ENCODE measurements at places on chromosomes 5 and 9. TPM values are rescaled to one million over a fixed set of nuclear protein-coding genes. Genes with fewer than 3 reads are reported as not detected.

DNA sequence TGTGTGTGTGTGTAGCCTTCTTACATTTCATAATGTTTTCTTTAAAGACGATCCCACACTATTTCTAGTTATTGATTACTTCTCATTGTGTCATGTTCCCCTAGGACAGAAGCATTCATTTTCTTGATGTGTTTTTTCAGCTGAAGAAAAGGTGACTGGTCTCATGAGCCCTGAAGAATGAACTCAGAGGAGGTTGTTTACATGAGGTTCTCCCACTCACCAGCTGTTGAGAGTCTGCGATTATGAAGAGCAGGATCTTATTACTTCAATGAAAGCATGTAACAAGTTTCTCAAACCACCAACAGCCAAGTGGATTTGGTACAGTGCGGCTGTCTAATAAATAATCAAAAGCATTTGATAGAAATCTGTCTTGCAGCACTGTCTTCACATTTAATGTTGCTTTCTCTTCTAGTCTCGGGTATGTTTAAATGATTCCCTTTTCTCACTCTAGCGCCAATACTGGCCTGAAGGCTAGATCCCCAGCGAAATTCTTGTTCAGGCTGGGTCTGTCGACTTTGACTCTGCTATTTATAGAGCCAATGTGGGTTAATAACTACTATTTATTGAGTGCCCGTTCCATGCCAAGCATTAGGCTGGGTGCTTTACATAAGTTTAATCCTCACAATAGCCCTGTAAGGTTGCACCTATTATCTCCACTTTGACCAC, 9.6 kb upstream of the FSD1L start:
- no peak for DNase-seq

GRCh38 chr5:121088341-121088740, 624.2 kb downstream of the PRR16 start:
- DNase-seq: no peak

DNA sequence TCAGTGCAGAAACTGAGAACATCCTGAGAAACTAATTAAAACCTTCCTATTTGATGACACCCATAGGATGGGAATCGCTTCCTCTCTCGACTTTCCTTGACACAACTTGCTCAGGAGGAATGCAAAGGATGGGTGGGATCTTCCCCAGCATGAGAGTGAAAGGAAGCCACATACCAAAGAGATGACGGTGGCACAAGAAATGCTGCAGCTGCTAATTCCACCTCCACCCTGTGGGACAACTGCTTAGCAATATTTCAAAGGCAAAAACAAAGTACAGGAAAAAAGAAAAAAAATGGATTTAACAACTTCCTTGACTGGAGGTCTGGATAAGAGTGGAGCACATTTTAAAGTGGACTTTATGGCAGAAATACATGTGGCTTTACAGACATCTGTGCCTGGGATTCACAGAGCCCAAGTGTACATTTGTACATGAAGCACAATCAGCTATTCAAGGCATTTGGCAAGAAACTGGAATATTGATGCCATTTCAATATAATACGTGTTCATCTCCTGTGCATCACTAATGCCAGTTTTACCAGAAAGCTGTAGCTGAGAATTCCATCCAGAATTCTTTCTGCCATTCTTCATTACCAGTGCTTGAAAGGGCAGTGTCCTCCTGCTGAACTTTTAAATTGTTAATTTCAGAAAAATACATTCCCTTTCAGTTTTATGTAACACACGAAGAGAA, 359.2 kb upstream of the ACTBL2 start:
- DNase-seq: no peak

The LPCAT1 gene
- 27.8 TPM for total RNA-seq

The GPR150 gene
- 3.1 TPM for total RNA-seq

- DNase-seq: peak; percentile 57
Observed at GRCh38 chr5:80082731-80083100, 47.6 kb downstream of the THBS4 start.

- no peak for DNase-seq
Observed at GRCh38 chr5:69043655-69043996, 50.2 kb upstream of the SLC30A5 start.

The PPP1R2B gene
- not detected for total RNA-seq

DNA sequence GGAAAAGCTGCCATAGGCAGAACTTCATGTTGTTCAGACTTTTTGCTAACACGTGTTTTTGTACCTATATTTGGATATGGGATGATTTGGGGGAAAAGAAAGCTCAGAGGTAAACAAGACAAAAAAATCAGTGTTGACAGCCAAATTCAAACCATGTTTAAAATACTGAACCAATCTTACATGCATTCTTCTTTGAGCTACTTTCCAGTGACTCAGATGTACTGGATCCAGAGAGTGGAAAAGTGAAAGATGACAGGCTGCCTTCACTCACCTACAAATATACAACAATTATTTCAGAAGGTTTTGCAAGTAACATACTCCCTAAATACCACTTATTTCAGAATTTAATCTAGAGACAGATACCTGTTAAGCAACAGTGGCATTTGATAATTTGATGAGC, 165.7 kb downstream of the MPDZ start:
- no peak for DNase-seq

- no peak for DNase-seq
Observed at GRCh38 chr5:104513121-104513602, 950.6 kb upstream of the NUDT12 start.

DNA sequence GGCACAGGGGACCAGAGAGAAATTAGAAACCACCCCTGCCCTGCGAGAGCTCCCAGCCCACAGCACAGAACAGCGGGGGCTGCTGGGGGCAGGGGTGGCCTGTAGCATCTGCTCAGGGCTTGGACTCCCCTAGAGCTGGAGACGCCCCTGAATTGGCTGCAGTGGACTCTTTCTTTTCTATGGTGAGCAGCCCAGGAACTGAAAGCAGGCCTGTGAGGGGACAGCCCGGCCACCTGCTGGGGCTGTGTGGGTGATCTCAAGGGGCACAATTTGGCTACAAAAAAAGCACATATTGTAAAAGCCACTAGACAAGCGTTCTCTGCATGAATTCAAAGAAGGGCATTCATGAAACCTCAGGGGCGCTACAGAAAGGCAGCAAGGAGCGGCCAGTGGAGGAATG, 57.5 kb upstream of the ICE1 start:
- DNase-seq: no peak

The BAAT gene
- total RNA-seq: not detected
